ENCODE measurements at places on chromosomes 3 and 15.

DNA sequence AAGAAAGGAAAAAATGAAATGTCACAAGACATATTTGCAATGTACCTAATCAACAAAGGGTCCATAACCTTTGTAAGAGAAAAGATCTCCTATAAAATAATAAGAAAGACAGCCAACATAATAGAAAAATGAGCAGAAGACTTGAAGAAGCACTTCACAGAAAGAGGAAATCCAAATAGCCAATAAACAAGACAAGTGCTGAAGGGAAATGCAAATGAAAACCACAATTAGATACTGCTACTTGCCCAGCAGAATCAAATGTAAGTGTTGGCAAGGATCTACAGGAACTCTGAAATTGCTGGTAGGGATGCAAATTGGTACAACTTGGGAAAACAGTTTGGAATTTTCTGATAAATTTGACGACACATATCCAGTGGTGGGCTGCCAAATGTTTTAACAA lies 15.1 kb upstream of the TOPAZ1 start:
- DNase-seq: no peak

DNA sequence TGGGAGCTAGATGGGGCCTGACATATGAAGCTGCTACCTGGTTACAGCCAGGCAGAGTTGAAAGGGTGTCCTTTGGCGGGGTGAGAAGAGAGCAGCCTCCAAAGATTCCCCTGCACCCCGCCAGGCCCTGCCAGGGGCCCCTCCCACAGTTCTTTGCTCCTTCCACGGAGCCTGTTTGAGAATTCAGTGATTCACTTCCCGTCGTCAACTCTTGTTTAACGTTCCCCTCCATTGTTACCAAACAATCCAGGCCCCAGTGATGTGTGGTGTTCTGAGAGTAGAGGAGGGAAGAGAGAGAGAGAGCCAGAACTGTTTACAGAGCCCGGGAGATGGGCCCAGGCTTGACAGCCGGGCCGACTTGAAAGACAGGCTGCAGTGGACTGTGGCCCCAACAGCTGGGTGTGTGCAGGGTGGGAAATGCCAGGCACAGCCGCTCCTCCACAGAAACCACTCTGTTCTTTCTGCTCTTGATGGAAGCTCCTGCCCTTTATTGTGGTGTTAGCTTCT lies 81.5 kb downstream of the SMAD3 start:
- DNase-seq: no peak

- DNase-seq: no peak
Observed at GRCh38 chr3:174873832-174874657, 14.9 kb downstream of the NAALADL2 start.

- no peak for DNase-seq
Observed at GRCh38 chr3:17322106-17322793, 420.2 kb downstream of the TBC1D5 start.

DNA sequence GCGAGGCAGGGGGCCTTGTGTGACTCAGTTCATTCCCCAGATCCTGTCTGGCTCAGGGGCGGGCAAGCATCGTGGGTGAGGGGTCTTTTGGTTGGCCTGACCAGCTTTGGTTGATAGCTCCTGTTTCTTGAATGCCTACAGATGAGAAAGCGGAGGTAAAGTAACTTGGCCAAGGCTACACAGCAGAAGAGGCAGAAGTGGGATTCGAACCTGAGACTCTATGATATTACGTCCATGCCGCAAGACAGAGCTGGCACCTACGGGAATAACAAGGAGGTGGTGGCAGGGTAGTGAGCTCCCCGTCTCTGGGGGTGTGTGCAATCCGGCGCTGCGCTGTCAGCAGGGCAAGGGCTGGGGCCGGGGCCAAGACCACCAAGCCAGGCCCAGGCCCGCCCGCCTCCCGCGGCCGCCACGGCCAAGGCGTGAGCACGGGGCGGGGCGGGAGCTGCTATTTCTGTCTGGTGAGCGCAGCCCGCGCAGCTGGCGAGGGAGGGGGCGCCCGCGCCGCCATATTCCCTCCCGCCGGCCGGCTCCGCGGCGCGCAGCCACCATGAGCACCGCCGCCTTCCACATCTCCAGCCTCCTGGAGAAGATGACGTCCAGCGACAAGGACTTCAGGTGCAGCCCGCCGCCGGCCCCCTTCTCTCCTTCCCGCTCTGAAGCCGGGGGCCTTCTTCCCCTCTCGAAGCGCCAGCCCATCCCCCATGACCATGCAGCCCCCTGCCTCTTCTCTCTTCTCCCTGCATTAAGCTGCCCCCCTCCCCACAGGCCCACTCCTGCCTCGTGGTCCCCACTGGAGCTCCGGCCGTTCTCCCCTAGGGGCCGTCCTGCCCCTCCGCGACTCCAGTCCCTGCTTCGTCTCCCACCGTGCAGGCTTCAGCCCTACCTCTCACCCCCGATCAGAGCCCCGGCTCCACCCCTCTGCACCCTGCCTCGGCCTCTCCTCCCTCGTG lies at the start of gene CAND2:
TSS of gene CAND2 (plus strand) at position 510 of the 953 bp plus-strand sequence. CDS start at position 551, 41 bp downstream.
- peak; percentile 28 for DNase-seq

DNA sequence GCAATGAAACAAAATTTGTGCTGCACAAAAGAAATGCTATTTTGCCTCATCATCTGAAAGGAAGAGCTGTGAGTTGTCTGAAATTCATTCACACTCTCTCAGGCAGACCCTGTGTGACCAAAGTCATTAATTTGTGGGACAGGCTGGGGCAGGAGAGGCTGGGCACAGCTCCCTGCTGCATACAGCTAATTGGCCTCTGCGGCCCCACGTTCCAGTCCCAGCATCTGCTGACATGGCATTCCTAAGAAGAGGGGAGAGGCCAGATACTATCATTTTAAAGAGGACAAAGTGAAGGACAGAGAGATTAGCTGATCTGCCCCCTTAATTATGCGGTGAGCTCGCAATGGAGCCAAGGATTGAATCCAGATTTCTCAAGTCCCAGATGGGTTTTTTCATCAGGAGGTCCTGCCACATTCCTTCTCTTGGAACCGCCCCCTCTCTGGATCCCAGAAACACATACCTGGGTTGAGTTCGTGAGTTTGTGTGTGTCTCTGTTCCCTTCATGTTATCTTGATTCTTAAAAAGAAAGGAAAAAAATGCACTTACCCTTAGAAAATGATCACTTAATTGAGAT lies 25.1 kb downstream of the POLR2M start:
- no peak for DNase-seq

- no peak for DNase-seq
Observed at GRCh38 chr3:170470063-170471016, 51.7 kb downstream of the CLDN11 start.

- no peak for DNase-seq
Observed at GRCh38 chr3:187880441-187880840, 135.2 kb upstream of the BCL6 start.

DNA sequence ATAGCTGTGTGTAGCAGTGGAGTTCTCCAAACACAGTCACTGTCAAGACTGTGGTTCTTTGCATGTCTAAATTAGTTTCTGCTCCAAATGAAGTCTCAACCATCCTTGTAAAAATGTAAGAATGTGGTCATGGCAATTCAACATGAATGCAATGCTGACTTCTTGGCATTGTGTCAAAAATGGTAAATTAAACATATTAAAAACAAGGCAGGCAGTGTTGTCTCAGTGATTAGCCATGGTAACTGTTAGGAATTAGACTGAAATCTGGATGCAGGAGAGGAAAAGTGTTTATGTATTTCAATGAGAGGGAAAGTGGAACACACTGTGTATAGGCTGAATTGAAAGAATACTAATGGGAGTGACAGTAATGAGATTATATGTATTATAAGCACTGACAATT lies 597.2 kb downstream of the EDEM1 start:
- no peak for DNase-seq

Measured in T-helper 1 cell (primary cell).